ENCODE measurements at places on chromosomes 7 and 10.
A peak's percentile ranks its signal among the peaks of the same experiment; 100 is the strongest.

DNA sequence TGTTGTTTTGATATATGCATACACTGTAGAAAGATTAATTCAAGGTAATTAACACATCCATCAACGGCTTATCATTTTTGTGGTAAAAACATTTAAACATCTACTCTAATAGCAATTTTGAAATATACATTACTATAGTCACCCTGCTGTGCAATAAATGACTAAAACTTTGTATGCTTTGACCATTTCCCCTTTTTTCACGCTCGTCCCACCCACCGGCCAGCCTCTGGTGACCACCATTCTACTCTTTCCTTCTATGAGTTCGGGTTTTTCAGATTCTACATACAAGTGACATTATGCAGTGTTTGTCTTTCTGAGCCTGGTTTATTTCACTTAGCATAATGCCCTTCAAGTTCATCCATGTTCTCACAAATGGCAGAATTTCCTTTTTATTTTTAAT, 21.3 kb downstream of the CYCS start:
- no peak for DNase-seq

GRCh38 chr10:72058347-72058898, 29.9 kb downstream of the SPOCK2 start:
- DNase-seq = no peak

- no peak for DNase-seq
These were observed 42.0 kb downstream of the FZD1 start for GRCh38 chr7:91306266-91306665.

GRCh38 chr7:16778476-16778875, 24.9 kb downstream of the TSPAN13 start:
- no peak for DNase-seq

GRCh38 chr10:29304264-29304994, 15.6 kb downstream of the LYZL1 start:
- peak; percentile 29 for DNase-seq

DNA sequence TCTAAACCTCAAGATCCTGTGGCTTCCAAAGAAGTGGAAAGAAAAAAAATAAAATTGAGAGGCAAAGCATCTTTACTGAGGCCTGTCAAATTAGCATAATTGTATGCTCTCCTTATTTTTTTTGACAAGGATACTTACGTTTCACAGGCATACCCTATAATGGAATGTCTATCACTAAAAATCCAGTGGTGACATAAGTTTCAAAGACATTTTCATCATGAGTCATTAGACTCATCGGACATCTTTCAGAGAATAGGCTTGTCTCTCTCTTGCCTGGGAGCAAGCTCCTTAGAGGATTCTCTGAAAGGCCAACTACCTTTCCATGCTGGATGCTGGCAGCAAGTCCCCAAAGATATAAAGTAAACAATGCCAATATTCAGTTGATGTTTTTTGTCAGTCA, 380.7 kb upstream of the STEAP1 start:
- DNase-seq = no peak

GRCh38 chr7:23335136-23335535, 36.0 kb downstream of the MALSU1 start:
- no peak for DNase-seq

DNA sequence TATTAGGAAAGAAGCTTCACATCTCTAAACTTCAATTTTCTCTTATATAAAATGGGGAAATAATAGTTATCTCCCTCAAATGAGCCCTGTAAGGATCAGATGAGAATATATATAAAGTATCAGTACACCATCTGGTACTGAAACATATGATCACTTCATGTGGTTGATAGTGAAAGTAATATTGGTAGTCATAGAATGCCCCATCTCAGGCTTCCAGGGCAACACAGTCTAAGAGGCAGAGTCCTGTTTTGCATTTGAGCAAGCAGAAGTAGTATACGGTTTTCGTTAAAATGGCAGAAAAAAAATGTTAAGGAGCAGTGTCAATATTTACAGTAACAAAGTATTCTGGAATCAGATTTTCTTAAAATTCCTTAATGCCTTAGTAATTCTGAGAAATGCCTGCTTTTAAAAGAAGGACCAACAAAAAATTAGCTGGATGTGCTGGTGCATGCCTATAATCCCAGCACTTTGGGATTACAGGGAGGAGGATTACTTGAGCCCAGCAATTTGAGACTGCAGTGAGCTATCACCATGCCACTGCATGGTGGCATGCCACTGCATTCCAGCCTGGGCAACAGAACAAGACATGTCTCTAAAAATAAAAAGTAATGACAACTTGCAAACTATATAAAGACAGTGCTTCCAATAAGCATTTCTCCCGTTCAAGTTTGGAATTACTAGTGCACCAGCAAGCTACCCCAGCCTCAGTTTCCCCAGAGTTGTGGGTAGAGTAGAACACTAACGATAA, 19.8 kb downstream of the KBTBD2 start:
- no peak for DNase-seq

- no peak for DNase-seq
These were observed 373.6 kb upstream of the GHITM start for GRCh38 chr10:83765731-83766130.

- no peak for DNase-seq
These were observed 67.3 kb downstream of the VWA2 start for GRCh38 chr10:114306116-114306973.

All from CD4-positive, alpha-beta T cell treated with Interleukin-17A for 4 hours (primary cell).